ENCODE measurements at places on chromosomes 2 and 18. TPM values are rescaled to one million over a fixed set of nuclear protein-coding genes. Genes with fewer than 3 reads are reported as not detected.
A peak's percentile ranks its signal among the peaks of the same experiment; 100 is the strongest.

- no peak for DNase-seq
- no peaks in the 10 kb centered on the region for H3K4me1 ChIP-seq
- H3K27me3 ChIP-seq: 0 out of 2 replicates have a peak, but pooled peaks cover 6% of the 10 kb centered on the region
- H3K4me3 ChIP-seq: no peak overlapping the region
- H3K36me3 ChIP-seq: no peaks in the 10 kb centered on the region
These were observed 62.5 kb downstream of the GNAL start for GRCh38 chr18:11751341-11752115.

- no peak for DNase-seq
- no peak overlapping the region for H3K4me3 ChIP-seq
- H3K27ac ChIP-seq: no peak overlapping the region
- H3K36me3 ChIP-seq: no peaks in the 10 kb centered on the region
These were observed 707 bp downstream of the SALL3 start for GRCh38 chr18:78980279-78980771.

DNA sequence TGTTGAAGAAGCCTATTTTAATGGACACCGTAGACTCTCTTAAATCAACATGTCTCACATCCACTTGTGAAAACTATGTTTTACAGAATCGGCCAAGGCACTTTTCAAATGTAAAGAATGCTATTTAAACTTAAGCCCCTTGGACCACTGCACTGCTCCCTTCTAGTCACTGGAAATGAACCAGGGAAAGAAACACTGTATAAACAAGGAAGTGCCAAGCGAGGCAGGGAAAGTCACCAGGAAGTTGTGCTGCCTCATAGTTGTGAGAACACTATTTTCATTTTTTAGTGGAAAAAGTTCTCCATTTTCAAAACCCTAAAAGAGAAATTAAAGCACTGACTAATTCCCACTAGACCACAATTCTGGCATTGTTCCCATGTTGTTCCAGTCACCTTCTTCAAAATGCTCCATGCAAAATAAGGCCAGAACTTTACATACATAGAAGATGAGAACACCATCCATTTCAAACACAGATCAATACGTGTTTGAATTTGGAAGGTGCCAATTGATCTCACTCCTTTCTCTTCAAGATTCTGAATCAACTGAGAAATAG is 13.5 kb downstream of the CCDC141 start:
- DNase-seq: no peak
- H3K36me3 ChIP-seq: no peaks in the 10 kb centered on the region
- H3K4me3 ChIP-seq: no peak overlapping the region
- H3K4me1 ChIP-seq: no peaks in the 10 kb centered on the region

DNA sequence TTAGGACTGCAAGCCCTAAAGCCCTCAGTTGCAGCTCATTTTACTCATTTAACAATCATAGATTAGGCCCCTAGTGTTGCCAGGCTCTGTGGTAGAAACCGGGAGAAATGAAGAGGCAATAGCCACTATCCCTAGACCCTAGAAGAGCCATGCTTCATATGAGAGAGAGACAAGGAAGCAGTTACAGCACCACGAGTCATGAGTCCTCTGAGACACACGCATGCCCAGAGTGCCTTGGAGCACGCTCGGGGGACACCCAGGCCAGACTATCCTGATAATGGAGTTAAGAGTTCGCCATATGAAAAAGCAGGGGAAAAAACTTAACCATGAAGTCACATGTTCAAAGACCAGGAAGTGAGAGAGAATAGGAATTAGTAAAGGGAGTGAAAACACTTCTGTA is 321.5 kb upstream of the PKDCC start:
- H3K36me3 ChIP-seq: no peaks in the 10 kb centered on the region
- DNase-seq: no peak
- H3K4me3 ChIP-seq: no peak overlapping the region
- H3K27me3 ChIP-seq: no peaks in the 10 kb centered on the region
- H3K4me1 ChIP-seq: no peaks in the 10 kb centered on the region
- H3K27ac ChIP-seq: no peak overlapping the region

- H3K27me3 ChIP-seq: no peaks in the 10 kb centered on the region
- H3K4me3 ChIP-seq: no peak overlapping the region
- H3K36me3 ChIP-seq: no peaks in the 10 kb centered on the region
- H3K4me1 ChIP-seq: 0 out of 2 replicates have a peak, but pooled peaks cover 3% of the 10 kb centered on the region
- no peak overlapping the region for H3K27ac ChIP-seq
- DNase-seq: peak; percentile 86
These were observed 46.6 kb upstream of the AMMECR1L start for GRCh38 chr2:127932199-127932876.

GRCh38 chr2:98530114-98530513 is 78.2 kb downstream of the COA5 start:
- H3K36me3 ChIP-seq: no peaks in the 10 kb centered on the region
- H3K4me1 ChIP-seq: no peaks in the 10 kb centered on the region
- DNase-seq: no peak
- H3K27me3 ChIP-seq: no peaks in the 10 kb centered on the region
- H3K4me3 ChIP-seq: no peak overlapping the region

- H3K36me3 ChIP-seq: no peaks in the 10 kb centered on the region
- H3K27ac ChIP-seq: no peak overlapping the region
- no peaks in the 10 kb centered on the region for H3K4me1 ChIP-seq
- no peak for DNase-seq
- no peaks in the 10 kb centered on the region for H3K27me3 ChIP-seq
These were observed 241.4 kb downstream of the NCKAP5 start for GRCh38 chr2:133326652-133327397.

DNA sequence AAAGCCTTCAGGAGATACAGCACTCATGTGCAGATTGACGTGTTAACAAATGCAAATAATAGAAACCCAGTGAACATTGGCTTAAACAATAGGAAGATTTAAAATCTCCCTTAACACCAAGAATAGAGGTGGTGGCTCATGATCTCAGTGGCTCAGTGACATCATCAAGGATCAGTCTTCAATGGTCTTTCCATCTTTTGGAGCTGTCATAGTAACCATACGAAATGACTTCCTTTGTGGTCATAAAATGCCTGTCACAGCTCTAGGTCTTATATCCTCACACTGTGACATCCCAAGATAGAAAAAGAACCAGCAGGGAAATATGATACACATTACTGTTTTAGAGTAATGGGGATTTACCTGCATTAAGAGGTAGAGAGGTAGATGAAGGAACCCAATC is 59.6 kb upstream of the ACKR3 start:
- no peak for DNase-seq
- H3K27me3 ChIP-seq: peaks cover 15% of the 10 kb centered on the region
- H3K4me1 ChIP-seq: no peaks in the 10 kb centered on the region
- H3K4me3 ChIP-seq: no peak overlapping the region

DNA sequence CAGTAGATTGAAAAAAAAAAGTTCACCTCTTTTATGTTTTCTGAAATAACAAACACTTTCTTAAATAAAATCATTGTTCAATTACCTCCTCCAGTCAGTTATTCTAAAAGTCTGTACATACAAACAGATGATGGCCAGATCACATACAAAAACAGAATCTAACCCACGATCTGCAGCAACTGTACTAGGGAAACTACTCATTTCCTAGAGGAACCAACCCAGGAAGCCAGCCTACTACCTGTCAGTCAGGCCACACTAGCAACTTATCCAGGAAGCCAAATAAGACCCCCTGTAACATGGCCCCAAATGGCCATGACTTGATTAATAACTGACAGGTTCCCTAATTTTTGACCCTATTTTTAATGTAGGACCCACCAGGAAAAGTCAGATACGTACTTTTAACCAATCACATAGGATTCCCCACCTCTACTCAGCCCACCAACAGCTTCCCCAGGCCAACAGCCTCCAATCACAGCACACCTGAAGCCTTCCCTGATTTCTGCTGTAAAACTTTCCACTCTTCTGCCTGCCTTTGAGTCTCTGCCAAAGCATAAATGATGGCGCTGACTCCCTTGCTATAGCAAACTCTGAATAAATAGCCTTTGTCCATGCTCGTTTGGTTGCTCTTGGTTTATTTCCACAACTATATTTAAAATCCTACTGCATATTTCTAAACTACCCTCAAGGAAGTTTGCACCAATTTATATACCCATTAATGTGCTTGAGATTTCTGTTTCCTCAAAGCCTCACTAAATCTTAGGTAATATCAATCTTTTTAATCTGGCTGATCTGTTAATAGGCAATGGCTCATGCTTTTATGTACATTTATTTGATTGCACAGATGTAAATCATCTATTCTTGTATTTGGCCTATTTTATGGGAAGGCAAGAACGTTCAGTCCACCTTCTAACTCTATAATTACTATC is 486.4 kb downstream of the FBXO15 start:
- H3K4me1 ChIP-seq: no peaks in the 10 kb centered on the region
- no peaks in the 10 kb centered on the region for H3K36me3 ChIP-seq
- H3K27me3 ChIP-seq: no peaks in the 10 kb centered on the region
- no peak overlapping the region for H3K27ac ChIP-seq

GRCh38 chr18:8944871-8945245 is 157.6 kb upstream of the NDUFV2 start:
- no peak for DNase-seq
- no peak overlapping the region for H3K27ac ChIP-seq
- H3K36me3 ChIP-seq: no peaks in the 10 kb centered on the region
- H3K4me3 ChIP-seq: no peak overlapping the region

- DNase-seq: no peak
- H3K36me3 ChIP-seq: no peaks in the 10 kb centered on the region
- no peaks in the 10 kb centered on the region for H3K27me3 ChIP-seq
- H3K4me3 ChIP-seq: no peak overlapping the region
These were observed 9.4 kb upstream of the NEURL3 start for GRCh38 chr2:96514521-96514920.

DNA sequence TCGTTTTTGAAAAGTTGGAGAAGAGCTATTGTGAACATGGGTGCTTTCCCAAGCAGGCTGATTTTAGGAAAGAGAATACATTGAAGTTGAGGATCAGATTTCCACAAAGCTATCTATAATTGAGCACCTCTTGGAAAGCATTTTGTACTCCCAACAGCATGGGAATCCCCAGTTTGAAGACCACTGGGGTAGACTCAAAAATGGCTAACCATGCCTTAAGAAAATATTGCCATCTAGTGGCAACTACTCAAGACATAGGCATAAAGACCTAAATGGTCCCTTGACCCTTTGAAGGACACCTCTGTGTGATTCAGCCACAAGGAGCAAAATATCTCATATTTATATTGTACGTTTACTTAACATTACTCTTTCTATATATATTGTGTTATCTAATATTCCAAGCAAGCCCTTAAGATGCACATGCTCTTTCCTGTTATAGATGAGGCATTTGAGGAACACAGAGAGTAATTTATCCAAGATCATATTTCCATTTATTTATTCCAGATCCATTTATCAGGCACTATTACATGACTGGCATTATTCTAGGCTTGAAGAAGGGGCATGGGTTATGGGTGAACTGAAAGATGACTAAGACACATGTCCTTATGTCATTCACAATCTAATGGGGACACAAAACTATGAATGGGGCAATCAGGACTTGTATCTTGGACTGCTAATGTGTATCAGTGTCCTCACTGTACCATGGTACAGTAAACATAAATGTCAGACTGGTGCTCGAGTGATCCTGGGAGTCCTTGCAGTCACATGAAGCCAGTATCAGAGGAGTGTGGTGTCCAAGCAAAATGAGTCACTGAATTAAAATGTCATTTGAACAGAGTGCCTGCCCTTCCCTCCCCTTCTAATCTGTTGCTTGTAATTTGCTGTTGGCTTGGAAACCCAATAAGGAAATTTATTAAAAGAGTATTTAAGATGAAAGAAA is 121.0 kb upstream of the XPO1 start:
- peak overlapping the region; percentile 30 for H3K27ac ChIP-seq
- H3K36me3 ChIP-seq: no peaks in the 10 kb centered on the region
- no peaks in the 10 kb centered on the region for H3K27me3 ChIP-seq
- H3K4me1 ChIP-seq: peaks cover 11% of the 10 kb centered on the region
- H3K4me3 ChIP-seq: peak overlapping the region; percentile 2

DNA sequence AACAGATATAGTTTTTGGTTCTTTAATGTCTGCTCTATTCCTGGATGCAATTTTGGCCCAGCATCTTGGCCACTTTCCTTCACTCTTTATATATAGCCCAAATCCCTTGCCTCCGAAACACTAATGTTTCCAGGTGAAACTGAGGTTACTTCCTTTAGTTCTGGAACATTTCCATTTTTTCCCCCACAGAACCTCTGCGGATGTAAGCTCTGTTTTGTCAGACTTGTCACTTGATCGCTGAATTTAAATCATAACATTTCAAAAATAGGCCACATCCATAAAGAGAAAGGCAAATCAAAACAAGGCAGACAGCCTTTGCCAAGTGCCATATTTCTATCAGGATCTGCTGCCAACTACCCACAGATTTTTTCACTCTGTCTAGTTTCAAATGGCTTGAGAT is 115.1 kb downstream of the ANKRD44 start:
- no peaks in the 10 kb centered on the region for H3K36me3 ChIP-seq
- no peaks in the 10 kb centered on the region for H3K27me3 ChIP-seq
- H3K4me1 ChIP-seq: no peaks in the 10 kb centered on the region
- H3K27ac ChIP-seq: no peak overlapping the region

DNA sequence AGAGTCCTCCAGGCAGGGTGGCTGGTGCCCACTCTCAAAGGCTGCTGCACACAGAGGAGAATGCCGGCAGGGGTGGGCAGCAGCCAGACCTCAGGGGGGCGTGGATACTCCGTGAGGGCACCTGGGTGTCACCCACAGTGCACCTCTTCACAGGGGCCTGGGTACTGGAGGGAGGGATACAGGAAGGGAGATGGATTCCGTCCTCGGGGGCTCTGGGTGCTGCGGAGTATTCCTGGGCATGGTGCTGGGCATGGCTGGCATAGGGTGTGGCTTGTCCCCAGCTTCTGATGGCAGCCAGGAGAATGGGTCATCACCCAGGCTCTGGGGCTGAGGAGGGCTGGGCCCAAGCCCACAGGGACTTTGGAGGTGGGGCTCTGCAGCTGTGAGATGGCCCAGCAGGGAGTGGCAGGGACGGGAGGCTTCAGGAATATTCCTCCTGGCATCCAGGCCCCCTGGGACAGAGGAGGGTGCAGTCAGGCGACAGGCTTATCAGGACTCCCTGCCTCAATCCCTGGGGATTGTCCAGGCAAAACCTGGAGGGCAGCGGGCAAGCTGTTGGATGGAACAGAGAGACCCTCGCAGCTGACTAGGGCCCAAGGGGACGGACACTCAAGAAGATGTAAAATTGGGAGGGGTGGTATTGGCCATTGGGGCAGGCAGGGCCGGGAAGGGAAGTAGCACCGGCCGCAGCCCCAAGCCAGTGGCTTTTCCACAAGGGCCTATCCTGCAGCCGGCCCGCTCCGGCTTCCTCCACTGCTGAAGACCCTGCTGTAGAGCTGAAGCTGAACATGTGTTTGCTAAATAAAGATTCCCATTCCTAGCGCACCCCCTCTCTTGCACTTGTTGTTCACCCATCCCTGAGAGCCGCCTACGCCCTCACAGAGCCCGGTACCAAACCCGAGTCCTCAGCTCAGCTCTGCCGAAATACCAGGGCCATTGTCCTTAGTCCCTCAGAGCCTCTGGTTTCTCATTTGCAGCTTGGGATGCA is 5.7 kb upstream of the KLHL30 start:
- no peak for DNase-seq
- no peaks in the 10 kb centered on the region for H3K27me3 ChIP-seq
- no peak overlapping the region for H3K27ac ChIP-seq
- H3K4me3 ChIP-seq: no peak overlapping the region

HMSD gene
- 1.3 TPM for total RNA-seq

CSRNP3 gene
- total RNA-seq: not detected

CYP26B1 gene
- 12.3 TPM for total RNA-seq

RGPD3 gene
- total RNA-seq: 0.31 TPM

SIX3 gene
- 0.21 TPM for total RNA-seq

FAM237A gene
- not detected for total RNA-seq

ECEL1 gene
- total RNA-seq: 2.9 TPM

AOX1 gene
- total RNA-seq: 3.0 TPM

TBC1D8 gene
- total RNA-seq: 139 TPM

GCA gene
- 21.3 TPM for total RNA-seq

All from Panc1 (cell line).